ENCODE measurements at places on chromosomes 5 and 9.

DNA sequence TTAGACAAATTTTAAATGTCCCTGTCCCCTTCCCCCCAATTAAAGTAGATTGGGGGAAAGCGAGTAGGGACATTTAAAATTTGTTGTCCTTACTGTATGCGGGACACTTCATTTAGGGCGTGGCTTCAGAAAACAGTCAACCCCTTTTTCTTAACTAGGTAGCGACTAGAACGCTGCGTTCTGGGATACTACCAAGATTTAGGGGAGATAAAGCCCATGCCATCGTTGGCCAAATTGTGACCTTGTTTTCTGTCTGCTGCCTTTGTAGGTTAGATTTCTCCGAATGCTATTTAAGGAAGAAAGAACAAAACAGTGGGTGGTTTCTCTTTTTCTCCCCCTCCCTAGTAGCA is 1.2 kb downstream of the CKS2 start:
- no peak for DNase-seq

GRCh38 chr5:151949701-151950308 is 25.2 kb upstream of the GLRA1 start:
- DNase-seq = no peak

GRCh38 chr5:33460210-33460609 is 19.4 kb downstream of the TARS1 start:
- no peak for DNase-seq

DNA sequence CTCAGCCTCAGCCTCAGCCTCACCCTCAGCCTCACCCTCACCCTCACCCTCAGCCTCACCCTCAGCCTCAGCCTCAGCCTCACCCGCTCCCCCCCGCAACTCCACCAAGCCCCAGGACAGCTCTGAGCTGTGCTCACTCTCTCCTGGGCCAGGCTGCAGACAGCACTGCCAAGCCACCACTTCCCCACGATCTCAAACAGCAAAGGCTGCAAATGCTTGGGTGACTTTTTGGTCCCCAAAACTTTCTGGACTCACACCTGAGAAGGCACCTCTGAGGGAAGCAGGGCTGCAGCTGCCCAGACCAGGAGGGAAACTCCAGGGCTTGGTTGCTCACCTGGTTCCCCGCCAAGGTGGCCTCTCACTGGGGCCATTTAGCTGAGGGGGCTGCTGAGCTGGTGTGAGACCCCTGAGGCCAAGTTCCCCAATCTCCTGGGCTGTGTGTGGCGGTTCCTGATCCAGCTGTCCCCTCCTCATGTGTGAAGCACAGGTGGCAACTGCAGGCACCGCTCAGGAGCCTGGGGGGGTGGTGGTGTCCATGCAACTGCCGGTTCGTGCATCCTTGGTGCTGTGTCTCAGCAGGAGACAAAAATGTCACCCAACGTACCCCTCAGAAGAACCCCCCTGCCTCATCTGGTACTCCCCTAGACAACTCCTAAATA is 17.8 kb downstream of the MRPL36 start:
- no peak for DNase-seq

- no peak for DNase-seq
Observed at GRCh38 chr9:5895782-5896181, 5.1 kb downstream of the MLANA start.

DNA sequence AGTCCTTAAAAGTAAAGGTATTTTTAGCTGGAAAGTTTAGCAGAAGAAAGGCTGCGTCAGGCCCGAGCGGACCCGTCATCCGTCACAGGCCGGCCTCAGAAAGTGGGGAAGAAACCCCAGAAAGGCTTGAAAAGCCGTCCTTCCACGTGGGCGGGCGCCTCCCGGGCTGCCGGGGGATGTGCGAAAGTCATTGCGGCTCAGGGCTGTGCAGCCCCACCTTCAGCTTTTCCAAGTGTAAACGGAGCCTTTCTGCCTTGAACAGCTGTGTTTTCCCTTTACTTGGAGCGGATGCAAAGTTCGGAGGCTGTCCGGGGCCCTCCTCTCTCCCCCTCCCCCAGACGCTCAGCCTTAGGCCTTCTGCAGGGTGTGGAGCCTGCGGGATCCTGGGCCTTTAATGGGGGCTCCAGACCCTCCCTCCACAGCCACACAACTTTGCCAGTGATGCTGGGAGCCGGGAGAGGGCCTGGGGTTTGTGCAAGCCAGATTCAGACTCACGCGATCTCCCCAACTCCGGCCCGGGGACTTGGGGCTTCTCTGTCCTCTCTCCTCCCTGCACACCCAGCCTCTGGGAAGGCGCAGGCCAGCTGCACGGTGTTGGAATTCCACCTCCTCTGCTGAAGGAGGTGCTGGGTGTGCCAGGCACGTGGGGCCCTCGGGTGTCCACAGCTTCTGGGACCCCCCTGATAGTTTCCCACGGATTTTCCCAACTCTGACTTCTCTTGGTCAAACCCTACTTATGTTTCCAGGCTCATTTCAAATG is 95.5 kb upstream of the RAPGEF1 start:
- no peak for DNase-seq

- no peak for DNase-seq
Observed at GRCh38 chr5:147927901-147928300, 21.6 kb upstream of the C5orf46 start.

DNA sequence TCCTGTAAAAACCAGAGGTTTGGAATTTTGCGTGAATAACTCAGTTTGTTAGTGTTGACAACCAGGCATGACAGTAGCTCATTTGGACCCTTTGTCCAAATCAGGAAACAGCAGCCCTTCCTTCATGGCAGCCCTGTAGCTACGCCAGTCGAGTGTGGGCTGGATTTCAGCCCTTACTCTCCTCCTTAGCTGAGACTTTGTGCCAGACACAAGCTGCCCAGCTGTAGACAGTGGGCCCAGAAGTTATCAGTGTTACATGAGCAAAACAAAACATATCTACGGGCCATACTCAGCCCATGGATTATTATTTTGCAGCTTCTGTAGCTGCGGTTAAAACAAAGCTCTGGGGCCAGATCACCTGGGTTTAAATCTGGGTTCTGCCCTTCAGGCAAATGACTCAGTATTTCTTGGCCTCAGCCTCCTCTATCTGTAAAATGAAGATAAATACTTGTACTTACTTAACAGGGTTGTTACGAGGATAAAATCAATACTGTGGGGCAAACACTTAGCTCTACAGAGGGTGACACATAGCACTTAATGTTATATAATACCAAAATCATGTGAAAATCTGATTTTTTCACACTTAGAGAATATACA is 76.9 kb downstream of the GHR start:
- no peak for DNase-seq

DNA sequence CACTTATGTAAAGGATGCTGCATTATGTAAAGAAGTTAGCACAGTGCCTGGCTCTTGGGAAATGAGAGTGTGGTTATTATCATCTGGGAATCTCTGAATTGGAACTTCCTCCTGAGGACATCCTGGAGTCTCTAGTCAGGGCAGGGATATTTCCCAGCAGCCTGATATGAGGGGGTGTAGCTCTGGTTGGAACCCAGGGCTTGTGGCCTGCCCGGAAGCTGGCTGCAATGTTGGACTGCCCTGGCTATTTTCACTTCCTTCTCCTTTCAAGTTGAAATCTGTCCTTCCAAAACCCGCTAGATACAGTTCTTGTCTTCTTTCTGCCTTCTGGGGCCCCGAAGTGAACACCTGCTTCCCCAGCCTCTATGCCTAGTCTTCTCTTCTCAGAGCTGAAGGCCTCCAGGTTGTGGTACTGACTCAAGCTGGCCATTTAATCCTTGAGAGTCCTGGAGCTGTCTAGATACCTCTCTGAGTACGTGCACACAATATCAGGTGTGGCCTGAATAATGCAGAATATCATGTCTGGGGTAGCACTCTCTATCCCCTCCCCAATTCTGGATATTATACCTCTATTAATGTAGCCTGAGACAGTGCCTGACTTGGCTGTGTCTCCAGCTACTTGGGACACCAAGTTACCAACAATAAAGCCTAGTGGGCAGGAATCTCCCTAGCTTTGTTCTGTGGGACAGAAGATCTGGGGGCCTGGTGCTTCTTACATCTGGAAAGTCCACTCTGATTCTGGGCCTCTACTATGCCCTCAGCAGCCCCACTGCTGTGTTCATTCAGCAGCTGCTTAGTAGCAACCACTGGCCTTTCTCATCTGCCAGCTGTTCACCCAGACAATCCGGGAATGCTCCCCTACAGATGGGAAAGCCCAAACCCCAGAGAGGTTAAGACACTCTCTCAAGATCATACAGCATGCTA is 45.0 kb downstream of the SLC6A7 start:
- DNase-seq = no peak

- no peak for DNase-seq
Observed at GRCh38 chr9:113296796-113297558, 6.2 kb downstream of the RNF183 start.

DNA sequence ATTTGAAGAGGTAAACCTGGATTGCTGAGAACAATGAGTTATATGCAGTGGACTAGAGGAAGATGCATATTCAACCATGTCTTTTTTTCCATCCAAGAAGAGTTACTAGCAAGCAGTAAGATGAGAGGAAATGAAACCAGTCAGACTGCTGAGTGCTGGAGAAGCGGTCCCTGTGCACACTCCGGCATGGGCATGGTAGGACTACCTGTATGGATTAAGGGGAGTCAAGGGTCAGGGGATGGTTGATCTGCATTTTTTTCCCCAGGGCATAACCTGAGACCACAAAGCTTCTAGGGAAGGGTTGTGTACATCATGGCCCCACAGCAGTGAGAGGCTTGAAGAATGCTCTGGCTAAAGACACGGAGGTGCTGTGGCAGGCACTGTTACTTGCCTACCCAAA is 76.6 kb upstream of the ZNF169 start:
- DNase-seq = no peak

GRCh38 chr9:89350988-89351557 is 32.8 kb downstream of the SECISBP2 start:
- DNase-seq = no peak

DNA sequence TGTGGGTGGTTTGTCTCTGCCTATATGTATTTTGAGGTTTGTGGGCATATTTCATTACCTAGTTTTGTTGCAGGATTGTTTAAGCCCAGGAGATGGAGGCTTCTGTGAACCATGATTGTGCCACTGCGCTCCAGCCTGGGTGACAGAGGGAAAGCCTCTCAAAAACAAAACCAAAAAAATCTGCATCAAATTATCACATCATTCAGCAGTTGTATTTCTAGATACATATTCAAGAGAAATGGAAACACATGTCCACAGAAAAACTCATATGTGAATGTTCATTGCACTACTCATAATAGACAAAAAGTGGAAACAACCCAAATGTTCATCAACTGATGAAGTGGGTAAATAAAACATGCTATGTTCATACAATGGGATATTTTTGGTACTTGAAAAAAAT is 29.9 kb downstream of the HSPA4 start:
- DNase-seq = no peak

- DNase-seq = no peak
Observed at GRCh38 chr9:136003411-136004218, 42.4 kb upstream of the UBAC1 start.

DNA sequence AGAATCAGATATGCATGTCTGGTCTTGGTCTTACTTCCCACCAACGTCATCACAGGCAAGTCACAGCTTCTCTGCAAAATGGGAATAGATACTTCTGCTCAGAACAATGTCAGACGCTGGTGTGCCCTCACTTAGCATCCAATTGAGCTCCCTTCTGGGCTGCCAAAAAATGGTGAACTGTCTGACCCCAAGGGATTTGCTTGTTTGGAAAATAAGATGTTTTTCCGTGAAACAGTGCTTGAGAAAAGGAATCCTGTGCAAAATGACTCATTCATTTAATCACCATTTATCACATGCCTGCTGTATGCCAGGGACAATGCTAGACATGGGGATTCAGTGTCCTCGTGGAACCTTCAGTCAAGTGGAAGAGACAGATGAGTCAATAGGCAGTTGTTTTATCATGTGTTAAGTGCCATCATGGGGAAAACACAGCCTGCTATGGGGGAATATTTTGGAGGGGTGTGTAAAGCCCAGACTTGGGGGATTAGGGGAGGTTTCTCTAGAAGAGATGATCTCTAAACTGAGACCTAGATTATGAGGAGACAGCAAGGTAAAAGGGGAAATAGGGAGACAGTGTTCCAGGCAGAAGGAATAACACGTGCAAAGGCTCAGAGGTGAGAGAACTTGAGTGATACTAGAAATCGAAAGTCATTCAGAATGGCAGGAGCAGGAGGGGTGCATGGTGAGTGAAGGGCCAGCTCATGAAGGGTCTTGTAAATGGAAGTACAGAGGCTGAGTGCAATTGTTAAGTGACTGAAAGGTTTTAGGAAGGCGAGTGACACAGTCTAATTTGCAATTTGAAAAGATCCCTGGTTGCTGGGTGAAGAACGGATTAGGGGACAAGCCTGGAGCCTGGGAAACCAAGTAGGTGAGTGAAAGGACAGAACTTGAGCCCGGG is 3.9 kb downstream of the NIPAL4 start:
- DNase-seq = no peak

DNA sequence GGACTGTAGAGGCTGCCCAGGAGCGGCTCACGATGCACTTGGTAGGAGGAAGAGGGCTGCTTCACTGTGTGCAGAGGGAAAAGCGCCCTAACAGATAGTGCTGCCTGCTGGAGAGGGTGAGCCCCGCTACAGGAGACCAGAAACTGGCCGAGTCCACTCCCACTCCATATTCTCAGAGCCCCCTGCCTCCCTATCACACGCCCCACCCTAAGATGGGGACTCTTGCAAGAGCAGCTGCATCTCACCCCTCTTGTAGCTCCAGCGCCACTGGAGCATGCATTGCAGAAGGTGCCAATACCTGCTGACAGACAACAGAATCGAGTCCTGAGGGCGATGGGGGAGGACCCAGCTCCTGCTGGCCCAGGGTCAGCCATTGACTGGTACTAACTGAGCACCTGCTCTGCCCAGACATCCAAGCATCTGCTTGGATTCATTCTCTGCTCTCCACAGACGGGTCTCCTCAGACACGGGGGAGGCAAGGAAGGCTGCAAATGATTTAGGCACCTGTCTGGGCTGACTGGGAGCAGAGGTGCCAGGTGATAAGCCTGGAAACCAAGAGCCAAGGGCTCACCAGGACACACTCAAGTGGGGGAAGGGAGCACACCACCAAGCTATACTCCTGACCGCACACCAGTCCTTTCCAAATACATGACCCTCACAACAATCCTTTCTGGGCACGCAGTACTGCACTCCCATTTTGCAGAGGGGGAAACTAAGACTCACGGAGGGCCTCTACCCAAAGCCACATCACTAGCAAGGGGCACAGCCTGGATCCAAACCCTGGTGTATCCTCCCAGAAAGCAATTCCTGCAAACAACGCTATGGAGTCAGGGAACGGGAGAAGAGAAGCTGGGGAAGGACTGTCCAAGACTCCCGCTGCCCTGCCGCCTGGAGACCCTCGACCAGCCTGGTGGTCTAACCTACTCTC is 1.6 kb downstream of the BICD2 start:
- DNase-seq = no peak

GRCh38 chr5:62771341-62771740 is 192.7 kb downstream of the LRRC70 start:
- no peak for DNase-seq

DNA sequence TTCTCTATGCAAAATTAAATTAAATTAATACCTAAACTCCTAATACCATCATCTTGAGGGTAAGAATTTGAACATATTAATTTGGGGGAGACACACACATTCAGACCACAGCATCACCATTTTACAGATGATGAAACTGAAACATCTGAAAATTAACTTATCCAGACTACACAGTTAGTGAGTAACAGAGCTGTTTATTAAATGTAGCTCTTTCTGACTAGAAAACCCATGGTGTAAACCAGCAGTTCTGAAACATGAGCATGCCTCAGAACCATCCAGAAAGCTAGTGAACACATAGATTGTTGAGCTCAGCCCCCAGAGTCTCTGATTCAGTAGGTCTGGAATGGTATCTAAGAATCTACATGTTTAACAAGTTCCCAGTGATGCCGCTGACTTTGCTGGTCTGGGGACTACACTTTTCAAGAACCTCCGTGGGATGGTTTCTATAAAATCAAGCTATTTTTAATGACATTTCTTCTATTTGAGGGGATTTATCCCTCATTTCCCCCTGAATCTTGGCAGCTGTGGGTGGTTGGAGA is 113.5 kb downstream of the RORB start:
- DNase-seq = no peak

Measured in stimulated activated CD4-positive, alpha-beta T cell treated with anti-CD3 and anti-CD28 coated beads, Interleukin-1b, Interleukin-23, amount 100 ng/mL, for 24 hours (primary cell).